T-helper 2 cell treated with Interferon-gamma antibody and Interleukin-4, amounts not matched to agents 5 μg/mL and 100 μg/mL, for 36 hours (primary cell): ENCODE measurements at places on chromosomes 11 and 22.

GRCh38 chr11:114129142-114129541 lies 69.6 kb downstream of the ZBTB16 start:
- peaks cover 22% of the 10 kb centered on the region for H3K4me1 ChIP-seq
- H3K36me3 ChIP-seq, result peaks cover 6% of the 10 kb centered on the region
- no peak overlapping the region for H3K4me3 ChIP-seq
- H3K27me3 ChIP-seq, result peaks cover 34% of the 10 kb centered on the region
- no peak for DNase-seq

GRCh38 chr22:30398685-30399680 lies 2.2 kb downstream of the SEC14L2 start:
- no peak for DNase-seq
- peaks cover 1% of the 10 kb centered on the region for H3K36me3 ChIP-seq
- peak overlapping the region; percentile 80 for H3K4me3 ChIP-seq

DNA sequence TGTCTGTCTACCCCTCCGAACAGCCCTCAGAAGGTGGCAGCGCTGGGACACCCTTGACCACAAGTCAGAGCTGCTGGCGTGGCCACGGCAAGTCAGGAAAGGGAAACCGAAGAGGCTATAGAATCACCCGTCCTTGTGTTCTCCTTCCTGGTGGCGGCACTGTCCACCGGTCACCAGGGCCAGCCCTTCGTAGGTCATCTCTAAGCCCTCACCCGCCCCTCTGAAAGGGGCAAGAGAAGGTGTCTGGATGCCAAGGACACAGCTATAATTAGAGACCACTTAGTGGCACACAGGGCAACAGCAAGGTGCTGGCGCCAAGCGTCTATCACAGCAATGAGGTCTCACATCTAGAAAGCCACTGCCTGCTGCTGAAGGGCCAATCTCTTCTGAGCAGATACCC lies 320.9 kb downstream of the SHANK2 start:
- no peaks in the 10 kb centered on the region for H3K27me3 ChIP-seq
- H3K4me3 ChIP-seq, result no peak overlapping the region
- no peak for DNase-seq
- no peaks in the 10 kb centered on the region for H3K36me3 ChIP-seq

GRCh38 chr22:38289583-38290082 lies 16.8 kb upstream of the TMEM184B start:
- no peak overlapping the region for H3K4me3 ChIP-seq
- peaks cover 3% of the 10 kb centered on the region for H3K36me3 ChIP-seq
- no peak for DNase-seq
- no peak overlapping the region for H3K27ac ChIP-seq
- no peaks in the 10 kb centered on the region for H3K4me1 ChIP-seq
- H3K27me3 ChIP-seq, result no peaks in the 10 kb centered on the region

- no peak overlapping the region for H3K27ac ChIP-seq
- H3K36me3 ChIP-seq, result no peaks in the 10 kb centered on the region
- H3K27me3 ChIP-seq, result peaks cover 6% of the 10 kb centered on the region
- no peak overlapping the region for H3K4me3 ChIP-seq
- DNase-seq, result no peak
- H3K4me1 ChIP-seq, result peaks cover 3% of the 10 kb centered on the region
Observed at GRCh38 chr22:19631899-19632667, 82.2 kb upstream of the SEPTIN5 start.

- H3K4me3 ChIP-seq, result no peak overlapping the region
- no peak overlapping the region for H3K27ac ChIP-seq
- H3K27me3 ChIP-seq, result no peaks in the 10 kb centered on the region
- no peak for DNase-seq
- peaks cover 4% of the 10 kb centered on the region for H3K36me3 ChIP-seq
- peaks cover 46% of the 10 kb centered on the region for H3K4me1 ChIP-seq
Observed at GRCh38 chr11:63557570-63557969, 5.6 kb downstream of the PLAAT2 start.

DNA sequence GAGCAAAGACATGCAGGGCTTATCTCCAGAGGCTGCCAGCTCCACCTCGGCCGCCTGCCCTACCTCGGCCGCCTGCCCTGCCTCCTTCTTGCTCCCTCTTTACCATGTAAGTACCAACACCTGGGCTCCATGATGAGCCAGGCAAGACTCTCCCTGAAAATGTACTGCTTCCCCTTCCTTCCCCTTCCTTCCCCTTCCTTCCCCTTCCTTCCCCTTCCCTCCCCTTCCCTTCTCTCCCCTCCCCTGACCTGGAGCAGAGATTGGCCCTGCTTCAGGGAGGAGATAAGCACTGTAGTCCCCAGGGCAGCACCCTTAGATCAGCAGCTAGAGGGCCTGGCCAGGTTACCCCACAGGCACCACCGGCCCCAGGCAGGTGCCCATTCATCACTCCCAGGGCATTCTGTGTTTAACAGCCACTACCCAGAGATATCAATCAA lies 25.4 kb upstream of the ADORA2A start:
- H3K36me3 ChIP-seq, result peaks cover 22% of the 10 kb centered on the region
- H3K4me1 ChIP-seq, result peaks cover 38% of the 10 kb centered on the region
- peak overlapping the region; percentile 34 for H3K27ac ChIP-seq
- no peaks in the 10 kb centered on the region for H3K27me3 ChIP-seq
- H3K4me3 ChIP-seq, result no peak overlapping the region
- DNase-seq, result no peak

DNA sequence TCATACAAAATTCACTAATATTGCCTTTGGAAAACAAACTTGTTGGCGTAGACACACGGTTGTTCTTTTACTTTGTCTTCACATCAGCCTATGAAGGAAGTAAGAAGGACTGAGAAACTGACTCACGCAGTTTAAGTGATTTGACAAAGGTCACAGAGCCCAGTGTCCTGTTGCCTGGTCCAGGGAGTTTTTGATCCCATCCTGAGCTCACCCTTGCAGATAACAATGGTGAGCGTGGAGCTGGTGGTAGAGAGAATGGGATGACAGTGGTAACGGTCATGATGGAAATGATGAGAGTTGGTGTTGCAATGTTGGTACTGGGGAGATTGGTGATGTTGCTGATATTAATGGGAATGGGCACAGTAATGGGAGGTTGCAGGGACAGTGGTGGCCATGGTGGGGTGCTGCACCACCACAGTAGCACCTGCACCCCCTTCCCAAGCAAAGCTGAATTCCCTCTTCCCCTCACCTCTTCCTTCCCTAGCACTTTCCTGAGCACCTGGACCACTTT lies 22.0 kb downstream of the CREB3L1 start:
- peaks cover 31% of the 10 kb centered on the region for H3K27me3 ChIP-seq
- H3K4me1 ChIP-seq, result peaks cover 5% of the 10 kb centered on the region
- no peak overlapping the region for H3K4me3 ChIP-seq
- no peak overlapping the region for H3K27ac ChIP-seq
- no peak for DNase-seq
- no peaks in the 10 kb centered on the region for H3K36me3 ChIP-seq

DNA sequence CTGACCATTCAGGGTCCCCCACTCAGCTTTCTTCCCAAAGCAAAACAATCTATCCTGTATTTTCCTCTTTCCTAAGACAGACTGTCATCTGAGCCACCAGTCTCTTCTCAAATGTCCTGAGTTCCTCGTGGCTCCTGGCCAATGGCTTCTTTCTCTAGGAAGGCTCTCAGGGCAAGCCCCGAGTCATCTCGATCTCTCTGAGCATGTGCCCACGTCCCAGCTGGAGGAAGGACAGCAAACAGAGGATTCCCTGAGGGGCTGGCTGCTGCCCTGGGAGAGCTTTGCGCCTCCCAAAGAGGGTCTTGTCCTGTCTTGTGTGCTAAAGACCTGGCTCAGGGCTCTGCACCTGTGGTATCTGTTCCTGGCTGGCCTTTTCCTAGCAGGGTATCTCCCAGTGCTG lies 8.3 kb downstream of the SLC37A2 start:
- H3K36me3 ChIP-seq, result no peaks in the 10 kb centered on the region
- peaks cover 8% of the 10 kb centered on the region for H3K27me3 ChIP-seq
- H3K4me3 ChIP-seq, result no peak overlapping the region
- DNase-seq, result no peak

DNA sequence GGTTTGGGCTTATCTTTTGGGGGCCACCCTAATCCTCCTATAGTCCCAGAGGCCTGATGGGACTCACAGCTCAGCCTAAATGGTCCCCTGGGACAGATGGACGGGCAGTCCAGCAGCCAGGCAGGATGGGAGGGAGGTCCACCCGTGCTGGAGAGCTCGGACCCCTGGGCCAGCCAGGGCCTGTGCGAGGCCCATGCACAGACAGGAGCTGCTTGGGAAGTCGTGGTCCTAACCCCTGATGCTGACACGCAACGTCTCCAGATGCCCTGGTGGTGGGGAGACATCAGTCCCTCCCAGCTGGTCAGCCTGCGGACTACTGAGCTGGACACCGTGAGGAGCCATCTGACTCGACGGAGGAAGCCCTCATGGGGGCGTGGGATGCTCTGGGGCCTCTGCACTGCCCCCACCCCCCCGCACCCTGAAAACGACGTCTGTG lies 31.2 kb upstream of the MUC5AC start:
- DNase-seq, result no peak
- peaks cover 1% of the 10 kb centered on the region for H3K36me3 ChIP-seq
- no peaks in the 10 kb centered on the region for H3K4me1 ChIP-seq
- H3K4me3 ChIP-seq, result no peak overlapping the region
- H3K27ac ChIP-seq, result no peak overlapping the region

DNA sequence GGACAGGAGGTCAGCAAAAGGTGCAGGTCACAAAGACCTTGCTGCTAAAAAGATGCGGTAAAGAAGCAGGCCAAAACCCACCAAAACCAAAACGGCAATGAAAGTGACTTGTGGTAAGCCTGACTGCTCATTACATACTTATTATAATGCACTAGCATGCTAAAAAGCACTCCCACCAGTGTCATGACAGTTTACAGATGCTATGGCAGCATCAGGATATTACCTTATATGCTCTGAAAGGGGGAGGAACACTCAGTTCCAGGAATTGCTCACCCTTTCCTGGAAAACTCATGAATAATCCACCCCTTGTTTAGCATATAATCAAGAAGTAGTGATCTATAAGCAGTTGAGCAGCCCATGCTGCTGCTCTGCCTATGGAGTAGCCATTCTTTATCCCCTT lies 45.2 kb upstream of the SLC5A12 start:
- H3K27me3 ChIP-seq, result no peaks in the 10 kb centered on the region
- no peaks in the 10 kb centered on the region for H3K36me3 ChIP-seq
- no peaks in the 10 kb centered on the region for H3K4me1 ChIP-seq
- H3K4me3 ChIP-seq, result no peak overlapping the region

GRCh38 chr11:16917941-16918340 lies 96.3 kb downstream of the PLEKHA7 start:
- no peaks in the 10 kb centered on the region for H3K36me3 ChIP-seq
- DNase-seq, result no peak
- H3K27me3 ChIP-seq, result peaks cover 7% of the 10 kb centered on the region
- no peak overlapping the region for H3K27ac ChIP-seq
- H3K4me1 ChIP-seq, result no peaks in the 10 kb centered on the region

DNA sequence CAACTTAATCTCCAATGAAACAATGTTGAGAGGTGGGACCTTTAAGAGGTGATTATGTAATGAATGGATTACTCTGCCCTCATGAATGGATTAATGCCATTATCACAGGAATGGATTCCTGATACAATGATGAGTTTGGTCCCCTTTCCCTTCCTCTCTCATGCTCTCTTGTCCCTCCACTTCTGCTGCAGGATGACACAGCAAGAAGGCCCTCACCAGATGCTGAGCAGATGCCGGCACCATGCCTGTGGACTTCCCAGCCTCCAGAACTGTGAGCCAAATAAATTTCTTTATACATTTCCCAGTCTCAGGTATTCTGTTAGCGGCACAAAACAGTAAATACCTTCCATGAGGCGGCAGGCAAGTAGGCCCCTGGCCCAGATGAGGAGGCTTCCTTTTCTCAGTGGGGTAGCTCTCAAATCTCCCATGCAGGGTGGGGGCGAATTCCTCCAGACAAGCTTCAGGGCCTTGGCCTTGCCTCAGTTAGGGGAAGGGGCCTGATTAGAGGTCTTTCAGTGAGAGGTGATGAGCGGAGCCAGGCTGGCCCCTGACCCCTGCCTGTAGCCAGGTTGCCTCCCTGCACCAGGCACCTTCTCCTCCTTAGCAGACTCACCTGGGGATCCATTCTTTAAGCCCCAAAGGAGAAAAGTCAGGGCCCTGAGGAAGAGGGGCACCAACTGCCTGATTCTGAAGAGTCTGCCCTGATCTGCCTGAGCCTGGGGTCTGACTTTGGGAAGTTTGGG lies 86.0 kb downstream of the RRM1 start:
- no peak for DNase-seq
- no peak overlapping the region for H3K4me3 ChIP-seq
- H3K36me3 ChIP-seq, result no peaks in the 10 kb centered on the region
- H3K27me3 ChIP-seq, result peaks cover 7% of the 10 kb centered on the region
- peaks cover 4% of the 10 kb centered on the region for H3K4me1 ChIP-seq

GRCh38 chr11:127470306-127470884 lies 469.8 kb upstream of the KIRREL3 start:
- peaks cover 4% of the 10 kb centered on the region for H3K4me1 ChIP-seq
- H3K27me3 ChIP-seq, result no peaks in the 10 kb centered on the region
- no peak overlapping the region for H3K27ac ChIP-seq
- no peak overlapping the region for H3K4me3 ChIP-seq
- DNase-seq, result no peak

DNA sequence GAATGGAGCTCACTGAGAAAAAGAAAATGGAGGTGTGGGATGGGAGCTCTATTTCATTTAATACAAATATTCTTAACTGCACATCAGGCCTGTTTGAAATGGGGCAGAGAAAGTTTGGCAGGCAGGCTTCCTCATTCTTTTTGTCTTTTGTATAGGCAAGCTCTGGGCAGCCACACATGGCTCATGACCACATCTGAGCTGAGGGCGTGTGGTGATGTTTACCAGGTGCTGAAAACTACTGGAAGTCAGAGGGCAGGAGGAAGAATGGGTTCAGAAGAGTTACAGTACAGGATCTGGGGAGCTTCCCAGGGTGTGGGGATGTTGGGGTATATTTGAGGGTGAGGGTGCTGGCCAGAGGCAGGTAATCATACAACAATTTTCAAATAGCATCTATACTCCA lies 66.3 kb upstream of the NAV2 start:
- no peak overlapping the region for H3K27ac ChIP-seq
- H3K36me3 ChIP-seq, result no peaks in the 10 kb centered on the region
- DNase-seq, result no peak
- no peaks in the 10 kb centered on the region for H3K4me1 ChIP-seq
- no peaks in the 10 kb centered on the region for H3K27me3 ChIP-seq

- H3K36me3 ChIP-seq, result peaks cover 63% of the 10 kb centered on the region
- H3K4me1 ChIP-seq, result peaks cover 42% of the 10 kb centered on the region
- peak overlapping the region; percentile 80 for H3K4me3 ChIP-seq
- H3K27me3 ChIP-seq, result no peaks in the 10 kb centered on the region
Observed at GRCh38 chr11:67288452-67289225, 464 bp upstream of the ANKRD13D start.

DNA sequence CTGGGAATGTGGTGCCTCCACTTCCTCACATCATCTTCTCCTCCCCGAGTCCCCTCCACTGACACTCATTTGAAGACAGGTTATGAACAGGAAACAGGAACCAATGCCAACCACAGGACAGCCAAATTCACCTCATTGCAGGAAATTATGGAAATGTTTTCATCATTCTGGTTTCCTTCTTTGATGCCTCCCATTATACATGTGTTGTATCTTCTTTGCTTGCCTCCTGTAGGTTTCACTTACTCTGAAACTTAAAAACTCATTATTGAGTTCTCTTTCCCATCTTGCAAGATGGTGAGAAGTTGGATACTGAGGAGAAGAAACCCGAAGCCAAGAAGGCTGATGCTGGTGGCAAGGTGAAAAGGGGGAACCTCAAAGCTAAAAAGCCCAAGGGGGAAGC lies 108.5 kb downstream of the PHF21B start:
- H3K4me3 ChIP-seq, result no peak overlapping the region
- DNase-seq, result no peak
- no peaks in the 10 kb centered on the region for H3K4me1 ChIP-seq
- peaks cover 2% of the 10 kb centered on the region for H3K27me3 ChIP-seq
